ENCODE measurements at places on chromosomes 11 and 22.

GRCh38 chr22:19553201-19553600, 29.0 kb upstream of the CLDN5 start:
- DNase-seq = no peak

DNA sequence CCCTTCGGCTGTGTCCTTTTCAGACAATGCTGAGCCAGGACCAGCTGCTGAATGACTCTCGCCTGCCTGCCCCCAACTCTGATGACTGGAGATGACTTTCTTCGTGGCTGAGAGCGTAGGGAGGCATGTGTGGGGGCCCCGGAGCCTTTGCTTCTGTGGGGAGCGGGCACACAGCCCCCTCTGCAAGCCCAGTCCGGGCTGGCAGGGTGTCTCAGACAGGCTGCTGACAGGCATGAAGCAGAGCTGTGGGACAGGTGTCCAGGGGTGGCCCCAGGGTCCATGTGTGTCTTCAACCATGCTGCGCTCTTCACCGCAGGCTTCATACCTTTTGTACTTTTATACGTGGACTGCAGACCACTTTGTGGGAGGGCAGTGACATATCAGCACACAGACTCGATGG, 16.6 kb downstream of the CYB5R2 start:
- DNase-seq = no peak

GRCh38 chr11:110773442-110773841, 61.2 kb upstream of the ARHGAP20 start:
- no peak for DNase-seq

DNA sequence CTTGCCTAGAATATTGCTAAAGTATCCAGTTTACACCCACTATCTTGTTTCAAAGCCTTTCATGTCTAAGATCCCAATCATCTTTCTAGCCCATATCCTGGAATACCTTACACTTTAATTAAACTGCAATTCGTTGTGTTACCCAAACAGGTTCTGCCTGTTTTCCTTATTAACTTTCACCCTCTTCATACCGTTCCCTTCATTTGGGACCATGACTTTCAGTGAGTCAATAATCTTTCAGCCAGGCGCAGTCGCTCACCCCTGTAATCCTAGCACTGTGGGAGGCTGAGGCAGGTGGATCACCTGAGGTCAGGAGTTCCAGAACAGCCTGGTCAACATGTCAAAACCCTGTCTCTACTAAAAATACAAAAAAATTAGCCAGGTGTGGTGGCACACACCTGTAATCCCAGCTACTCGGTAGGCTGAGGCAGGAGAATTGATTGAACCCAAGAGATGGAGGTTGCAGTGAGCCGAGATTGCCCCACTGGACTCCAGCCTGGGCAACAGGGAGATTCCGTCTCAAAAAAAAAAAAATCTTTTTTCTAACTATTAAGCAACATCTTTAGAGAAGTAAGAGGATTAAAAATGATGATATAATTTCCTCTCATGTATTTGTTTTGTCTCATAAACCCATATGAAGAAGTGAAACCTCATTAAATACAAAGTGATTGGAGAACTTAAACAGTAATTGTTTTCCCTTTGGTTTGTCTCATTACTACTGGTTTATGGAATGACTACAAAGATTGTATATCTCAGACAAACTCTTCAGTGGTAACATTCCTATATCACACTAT, 20.7 kb downstream of the DMC1 start:
- DNase-seq = no peak

- DNase-seq = no peak
Observed at GRCh38 chr11:20676658-20677057, 7.3 kb downstream of the NELL1 start.

DNA sequence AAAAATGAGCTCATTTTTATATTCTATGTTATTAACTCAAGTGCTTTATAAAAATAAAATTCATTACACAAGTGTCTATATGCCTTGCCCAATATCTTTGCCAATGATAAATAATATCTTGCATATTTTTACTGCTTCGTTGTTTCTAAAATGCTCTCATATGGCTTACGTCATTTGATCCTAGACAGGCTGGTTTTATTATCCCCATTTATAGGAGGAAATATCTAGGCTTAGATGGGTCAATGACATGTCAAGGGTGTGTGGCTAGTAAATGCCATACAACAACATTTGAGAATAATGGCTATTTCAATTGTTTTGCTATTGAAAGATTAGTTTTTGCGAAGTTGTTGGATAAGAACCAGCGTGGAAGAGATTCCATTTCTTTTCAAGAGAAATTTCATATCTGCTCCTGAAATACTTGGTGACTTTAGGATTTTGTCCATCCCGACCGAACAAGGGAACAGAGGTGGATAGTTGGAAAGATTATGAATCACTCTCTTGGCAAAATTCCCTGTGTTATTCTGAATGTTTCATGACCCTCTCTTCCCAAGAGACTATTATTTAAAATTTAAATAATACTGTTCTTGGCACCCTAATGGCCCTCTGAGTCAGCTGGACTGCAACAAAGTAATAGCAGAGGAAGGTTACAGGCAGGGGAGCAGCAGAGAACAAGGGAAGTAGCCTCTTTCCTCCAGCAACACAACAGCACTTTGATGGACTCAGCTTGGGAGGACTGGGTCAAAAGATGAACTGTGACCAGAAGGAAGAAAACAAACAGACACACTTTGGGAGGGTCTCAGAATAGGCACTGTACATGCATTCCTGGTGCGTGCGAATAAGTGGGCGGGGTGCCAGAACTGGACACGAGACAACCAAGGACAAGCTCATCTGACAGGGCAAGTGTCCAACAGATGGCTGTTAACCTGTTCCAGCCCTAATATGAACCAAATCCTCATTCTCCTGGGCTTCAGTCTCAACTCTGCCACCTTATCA, 94.5 kb downstream of the ME3 start:
- no peak for DNase-seq

GRCh38 chr11:58629857-58630256, 7.4 kb downstream of the CNTF start:
- DNase-seq = no peak

DNA sequence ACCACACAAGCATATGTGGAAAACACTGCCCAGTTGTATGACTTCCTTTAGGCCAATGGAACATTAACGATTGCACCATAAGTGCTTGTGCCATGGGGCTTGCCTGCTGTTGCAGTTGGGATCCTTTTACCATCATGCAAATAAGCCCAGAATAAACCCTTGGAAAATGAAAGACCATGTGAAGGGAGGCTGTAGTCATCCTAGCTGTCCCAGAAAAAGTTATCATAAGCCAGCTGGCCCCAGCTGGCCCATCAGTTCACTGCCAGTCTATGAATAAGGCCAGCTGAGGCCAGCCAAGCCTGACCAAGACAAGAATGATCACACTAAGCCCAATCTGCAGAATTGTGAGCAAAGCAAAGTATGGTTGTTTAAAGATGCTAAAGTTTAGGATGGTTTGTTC, 253.9 kb upstream of the ARHGAP20 start:
- no peak for DNase-seq

DNA sequence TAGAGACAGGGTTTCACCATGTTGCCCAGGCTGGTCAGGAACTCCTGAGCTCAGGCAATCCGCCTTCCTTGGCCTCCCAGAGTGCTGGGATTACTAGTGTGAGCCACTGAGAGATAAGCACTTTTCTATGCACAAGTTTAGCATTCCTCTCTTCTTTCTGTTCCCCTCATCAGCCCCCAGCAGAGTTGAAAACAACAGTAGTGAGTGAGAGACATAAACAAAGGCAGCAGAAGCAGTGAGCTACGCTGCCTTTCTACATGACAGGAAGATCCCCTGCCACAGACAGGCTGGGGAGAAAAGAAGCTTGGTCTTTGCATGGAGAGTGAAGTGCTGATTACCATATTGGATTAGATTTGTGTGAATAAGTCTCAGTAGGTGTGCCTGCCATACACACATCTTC, 392.0 kb upstream of the KIRREL3 start:
- no peak for DNase-seq

DNA sequence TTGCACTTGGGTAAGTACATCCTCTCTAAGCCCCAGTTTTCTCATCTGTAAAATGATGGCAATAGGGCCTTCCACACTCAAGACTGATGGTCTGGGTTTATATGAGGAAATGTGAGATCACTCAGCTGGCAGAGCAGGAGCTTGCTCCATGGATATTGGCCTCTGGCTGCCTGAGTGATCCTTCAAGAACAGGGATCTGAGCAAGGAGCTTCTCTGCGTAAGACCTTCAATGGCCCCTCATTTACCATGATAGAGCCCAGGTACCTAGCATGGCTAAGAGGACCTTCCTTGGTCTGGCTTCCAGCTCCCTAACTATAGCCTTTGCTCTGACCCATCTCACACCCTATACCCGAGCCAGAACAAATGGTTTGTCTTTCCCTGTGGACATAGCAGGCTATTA, 5.5 kb downstream of the ROBO4 start:
- no peak for DNase-seq

GRCh38 chr11:70877151-70877550, 375.2 kb downstream of the SHANK2 start:
- no peak for DNase-seq

- no peak for DNase-seq
Observed at GRCh38 chr11:119157063-119157462, 8.2 kb downstream of the ABCG4 start.

GRCh38 chr11:22787551-22788162, 41.9 kb downstream of the SVIP start:
- peak; percentile 22 for DNase-seq

DNA sequence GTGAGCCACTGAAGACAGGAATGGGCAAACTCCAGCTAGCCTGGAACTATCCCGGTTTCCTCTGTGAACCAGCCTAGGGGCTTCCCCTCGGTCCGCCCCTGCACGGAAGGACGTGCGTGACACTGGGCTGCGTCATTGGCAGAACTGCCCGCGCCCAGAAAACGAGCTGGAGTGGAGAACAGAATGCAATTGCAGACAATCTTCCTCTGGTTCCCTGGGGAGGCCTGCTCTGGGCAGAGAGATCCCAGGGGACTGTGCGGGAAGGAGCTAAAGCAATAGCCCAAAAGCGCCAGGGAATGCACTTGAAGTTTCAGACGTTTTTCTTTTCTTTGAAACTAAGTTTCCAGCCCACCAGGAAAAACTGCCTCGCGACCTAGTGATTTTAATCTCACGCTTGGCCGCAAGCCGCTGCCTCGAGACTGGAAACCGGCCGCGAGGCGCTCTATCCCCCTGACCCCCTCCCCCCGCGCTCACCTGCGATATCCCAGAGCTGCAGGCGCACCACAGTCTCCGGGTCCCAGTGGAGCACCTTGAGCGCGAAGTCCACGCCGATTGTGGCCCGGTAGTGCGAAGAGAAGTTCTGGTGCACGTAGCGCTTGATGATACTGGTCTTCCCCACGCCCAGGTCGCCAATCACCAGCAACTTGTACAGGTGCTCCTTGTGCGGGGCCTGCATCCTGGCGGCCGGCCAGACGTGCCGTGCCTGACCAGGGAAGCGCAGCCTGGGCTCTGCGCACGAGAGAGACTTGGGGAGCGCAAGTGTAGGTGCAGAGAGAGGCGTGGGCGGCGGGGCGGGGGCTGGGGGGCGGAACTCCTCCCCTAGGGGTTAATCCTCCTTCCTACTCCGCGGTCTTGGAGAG, at the start of gene RAB38:
RAB38 (minus strand) TSS at position 735 of the 860 bp plus-strand sequence; CDS start at position 676, 59 bp downstream.
- DNase-seq = peak; percentile 20

DNA sequence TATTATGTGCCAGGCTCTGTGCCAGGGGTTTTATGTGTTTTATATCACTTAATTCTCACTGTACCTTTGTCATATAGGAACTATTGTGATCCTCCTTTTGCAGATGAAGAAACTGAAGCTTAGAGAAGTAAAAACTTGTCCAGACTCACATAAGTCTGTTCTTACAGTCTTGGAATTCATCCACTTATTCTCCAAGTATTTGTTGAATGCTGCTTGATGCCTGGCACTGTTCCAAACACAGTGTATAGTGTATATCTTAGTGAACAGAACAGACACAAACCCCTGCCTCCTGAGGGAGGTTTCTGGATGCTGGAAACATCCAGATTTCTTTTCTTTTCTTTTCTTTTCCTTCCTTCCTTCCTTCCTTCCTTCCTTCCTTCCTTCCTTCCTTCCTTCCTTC, 29.0 kb upstream of the FGF3 start:
- DNase-seq = no peak

GRCh38 chr22:49567899-49568750, 259.5 kb downstream of the BRD1 start:
- no peak for DNase-seq

DNA sequence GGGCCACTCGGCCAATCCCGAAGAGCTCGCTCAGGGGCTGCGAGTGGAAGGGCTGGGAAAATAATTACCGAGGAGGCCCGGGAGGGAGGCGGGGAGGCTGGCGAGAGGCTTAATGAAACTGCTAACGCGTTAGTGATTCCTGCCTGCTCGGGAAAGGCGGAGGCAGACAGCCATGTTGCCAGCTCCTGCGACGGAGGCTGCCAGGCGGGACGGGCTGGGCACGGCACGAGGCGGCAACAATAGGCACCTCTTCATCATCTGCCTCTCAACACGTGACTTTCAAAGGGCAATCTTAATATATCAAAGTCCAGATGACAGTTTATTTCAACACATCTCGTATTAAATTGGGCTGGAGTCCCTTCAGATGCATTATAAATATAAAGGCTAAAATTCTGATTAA, 68.0 kb upstream of the TCF20 start:
- no peak for DNase-seq
